Activated CD8-positive, alpha-beta memory T cell treated with anti-CD3 and anti-CD28 coated beads for 1 hour (primary cell): ENCODE measurements at places on chromosomes 4 and X.

- no peak for DNase-seq
Measured at GRCh38 chrX:5324546-5324945, 904.1 kb downstream of the NLGN4X start.

- DNase-seq: no peak
Measured at GRCh38 chr4:173525118-173526011, 4.7 kb downstream of the HAND2 start.

DNA sequence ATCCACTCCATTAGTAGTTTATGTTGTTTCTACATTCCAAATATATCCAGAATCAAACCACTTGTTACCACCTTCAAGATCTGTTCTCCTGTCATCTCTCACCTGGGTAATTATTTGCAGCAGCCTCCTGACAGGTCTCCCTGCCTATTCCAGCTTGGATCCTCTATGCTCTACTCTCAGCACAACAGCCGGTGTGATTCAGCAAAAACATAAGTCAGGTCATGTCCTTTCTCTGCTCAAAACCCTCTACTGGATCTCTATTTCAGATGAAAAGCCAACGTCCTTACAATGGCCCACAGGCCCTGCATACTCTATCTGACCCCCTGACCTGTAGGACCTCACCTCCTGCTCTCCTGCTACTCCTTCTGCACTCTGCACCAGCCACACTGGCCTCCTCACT lies 84.5 kb downstream of the NHSL2 start:
- DNase-seq: no peak

GRCh38 chr4:7823416-7823824 lies 116.2 kb downstream of the AFAP1 start:
- no peak for DNase-seq

- DNase-seq: no peak
Measured at GRCh38 chrX:65635822-65636221, 31.6 kb upstream of the MSN start.

- no peak for DNase-seq
Measured at GRCh38 chr4:128525992-128526630, 238.5 kb upstream of the PGRMC2 start.

DNA sequence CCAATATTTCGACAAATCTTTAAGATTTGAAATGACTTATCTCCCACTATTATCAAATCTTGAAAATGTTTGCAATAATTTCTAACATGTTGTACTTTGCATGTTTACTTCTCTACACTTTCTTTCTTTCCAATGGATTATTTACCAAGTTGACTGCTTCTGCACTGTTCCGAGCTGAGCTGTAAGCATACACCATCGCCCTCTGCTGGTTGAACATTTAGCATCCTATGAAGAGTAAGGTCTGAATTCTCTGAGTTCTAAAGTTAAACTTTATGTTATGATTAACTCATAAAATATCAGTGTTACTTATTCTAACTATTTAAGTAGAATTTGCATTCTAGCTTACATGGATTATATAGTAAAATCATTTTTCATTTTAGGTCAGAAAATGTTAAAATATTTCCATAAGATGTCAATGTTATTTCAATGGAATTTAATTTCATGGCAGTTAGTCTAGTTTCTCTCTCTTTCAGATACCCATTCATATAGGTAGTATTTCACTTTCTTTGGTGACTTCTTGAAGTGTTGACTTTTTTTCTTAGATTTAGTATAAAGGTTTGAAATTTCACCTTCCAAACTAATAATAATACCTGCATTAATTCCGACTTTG lies 137.4 kb downstream of the DKK2 start:
- DNase-seq: no peak

DNA sequence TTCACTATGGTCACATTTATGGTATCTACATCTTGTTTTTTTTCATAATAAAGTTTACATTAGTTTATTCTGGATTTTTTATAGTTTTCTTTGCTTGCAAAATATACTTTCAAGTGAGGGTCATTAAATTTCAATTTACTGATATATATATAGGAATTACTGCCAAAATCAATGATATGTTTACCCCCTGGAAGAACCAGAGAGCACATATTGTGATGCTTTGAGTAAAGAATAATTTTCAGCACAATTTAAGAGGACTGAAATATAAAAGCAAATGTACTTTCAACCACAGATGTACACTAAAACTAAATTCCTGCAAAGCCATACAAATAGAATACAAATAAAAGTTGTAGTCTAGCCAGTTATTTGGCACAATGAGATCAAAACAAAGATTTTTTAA lies 242.2 kb upstream of the PCDH18 start:
- DNase-seq: no peak

DNA sequence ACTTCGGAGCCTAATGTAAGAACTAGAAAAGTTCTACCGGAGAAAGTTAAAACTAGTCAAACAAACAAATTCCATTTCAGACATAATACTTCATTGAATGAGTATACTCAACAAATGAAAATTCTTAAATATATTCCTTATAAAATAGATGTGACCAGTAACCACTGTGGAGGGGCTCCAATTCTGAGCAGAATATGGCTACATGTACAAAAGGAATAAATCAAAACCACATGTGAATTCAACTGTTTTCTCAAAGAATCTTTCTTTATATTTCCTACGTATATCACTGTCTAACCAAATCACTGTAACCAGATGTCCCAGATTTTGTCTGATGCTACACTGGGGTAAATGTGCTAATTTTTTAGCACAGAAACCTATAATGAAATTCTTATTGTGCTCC lies 49.0 kb downstream of the HTN1 start:
- DNase-seq: no peak

GRCh38 chrX:13892856-13893255 lies 76.0 kb upstream of the GPM6B start:
- DNase-seq: no peak

DNA sequence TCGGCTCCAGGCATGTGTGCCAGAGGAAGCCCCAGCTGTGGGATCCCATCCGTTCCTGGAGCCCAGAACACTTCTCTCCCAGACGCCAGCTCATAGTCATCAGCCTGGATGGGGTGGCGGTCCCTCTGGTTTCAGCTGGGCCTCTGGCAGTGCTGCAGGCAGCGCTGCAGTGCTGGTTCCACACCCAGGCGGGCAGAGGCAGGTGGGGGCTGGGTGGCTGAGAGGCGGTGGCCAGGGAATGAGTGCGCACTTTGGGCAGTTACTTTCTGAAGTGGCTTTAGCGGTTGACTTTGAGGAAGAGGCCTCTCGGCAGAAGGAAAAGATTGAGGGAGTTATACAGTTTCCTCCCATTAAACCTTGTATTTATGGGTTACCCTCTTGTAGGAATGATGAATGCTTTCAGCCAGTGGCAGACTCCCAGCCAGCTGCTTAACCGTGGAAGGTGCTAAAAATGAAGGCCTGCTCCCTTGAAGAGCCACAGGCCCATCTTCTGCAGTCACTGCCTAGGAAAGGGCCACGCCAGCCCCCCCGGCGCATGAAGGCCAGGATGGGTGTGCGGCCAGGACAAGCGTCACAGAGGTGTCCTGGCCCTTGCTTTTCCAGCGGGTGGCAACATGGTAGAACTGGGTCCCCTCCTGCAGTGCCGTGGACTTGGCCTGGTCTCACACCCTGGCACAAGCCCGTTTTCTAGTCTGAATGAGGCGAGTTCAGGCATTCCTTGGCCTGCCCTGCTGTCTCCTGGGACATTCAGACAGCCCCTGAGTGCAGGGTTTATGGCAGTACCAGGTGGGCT lies 9.9 kb downstream of the TADA2B start:
- no peak for DNase-seq

- no peak for DNase-seq
Measured at GRCh38 chr4:138871555-138871875, 144.1 kb upstream of the NOCT start.

DNA sequence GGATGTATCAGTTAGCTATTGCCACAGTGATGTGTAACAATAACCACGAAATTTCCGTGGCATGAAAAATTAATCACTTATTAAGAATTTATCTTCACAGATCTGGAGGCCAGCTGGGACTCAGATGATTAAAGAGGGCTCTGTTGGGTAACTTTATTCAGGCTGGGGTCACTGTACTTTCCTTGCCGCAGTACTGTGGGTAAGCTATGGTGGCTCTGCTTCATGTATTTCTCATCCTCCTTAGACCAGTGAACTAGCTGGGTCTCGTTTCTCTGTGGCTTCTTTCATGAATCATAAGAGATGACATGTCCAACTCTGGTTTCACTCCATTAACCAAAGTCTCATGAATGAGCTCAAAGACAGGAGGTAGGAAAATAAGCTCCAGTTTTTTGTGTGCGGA lies 13.5 kb downstream of the TEX13B start:
- no peak for DNase-seq

- DNase-seq: no peak
Measured at GRCh38 chr4:4408576-4409335, 21.9 kb downstream of the NSG1 start.

DNA sequence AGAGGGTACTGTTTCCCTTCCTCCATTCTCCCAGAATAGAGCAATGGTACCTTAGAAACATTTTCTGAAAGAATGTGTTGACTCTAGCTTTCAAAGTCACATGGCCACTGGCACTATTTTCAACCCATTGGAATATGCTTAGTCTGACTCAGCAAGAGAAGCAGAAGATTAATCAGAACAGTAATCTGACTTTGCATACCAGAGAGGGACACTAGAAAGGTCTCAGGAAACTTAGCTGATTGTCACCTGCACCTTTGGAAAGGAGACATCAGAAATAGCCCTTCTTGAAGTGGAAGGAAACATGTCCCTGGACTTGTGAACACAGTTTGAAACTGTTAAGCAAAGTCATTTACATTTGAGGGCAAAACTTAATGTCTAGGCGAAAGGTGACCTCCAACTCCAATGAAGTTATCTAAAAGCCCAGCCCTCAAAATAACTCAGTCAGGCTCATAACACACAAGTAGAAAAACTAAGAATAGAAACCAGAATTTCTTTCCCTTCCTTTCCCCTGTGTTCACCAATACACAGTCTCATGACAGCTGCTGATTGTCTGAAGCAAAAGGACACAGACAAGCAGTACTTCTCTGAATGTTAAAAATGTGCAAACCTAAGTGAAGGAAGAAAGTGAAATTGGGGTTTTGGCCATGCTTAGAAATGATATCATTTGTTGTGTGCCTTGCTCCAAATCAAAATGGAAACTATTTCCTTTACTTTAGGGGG lies 270.8 kb downstream of the GRIA3 start:
- no peak for DNase-seq

- DNase-seq: no peak
Measured at GRCh38 chrX:67570839-67571238, 27.0 kb downstream of the AR start.

GRCh38 chr4:123649645-123650391 lies 253.2 kb downstream of the SPRY1 start:
- DNase-seq: no peak

DNA sequence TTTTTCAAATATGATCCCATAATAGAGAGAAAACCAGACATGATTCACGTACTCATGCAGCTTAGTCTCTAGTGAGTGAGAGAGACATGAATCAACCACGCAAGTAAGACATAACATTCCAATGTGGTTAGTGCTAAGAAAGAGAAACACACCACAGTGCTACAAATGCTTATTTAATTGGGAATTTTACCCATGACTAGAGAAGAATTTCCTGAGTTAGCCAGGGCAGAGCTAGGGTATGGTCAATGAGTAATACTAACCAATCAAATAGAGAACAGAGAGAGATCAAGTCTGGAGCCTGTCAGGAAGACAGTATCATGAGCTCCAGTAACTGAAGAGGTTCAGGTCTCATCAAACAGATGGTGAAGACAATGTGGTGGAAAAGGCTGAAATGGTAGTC lies 495.2 kb downstream of the PDGFC start:
- no peak for DNase-seq

DNA sequence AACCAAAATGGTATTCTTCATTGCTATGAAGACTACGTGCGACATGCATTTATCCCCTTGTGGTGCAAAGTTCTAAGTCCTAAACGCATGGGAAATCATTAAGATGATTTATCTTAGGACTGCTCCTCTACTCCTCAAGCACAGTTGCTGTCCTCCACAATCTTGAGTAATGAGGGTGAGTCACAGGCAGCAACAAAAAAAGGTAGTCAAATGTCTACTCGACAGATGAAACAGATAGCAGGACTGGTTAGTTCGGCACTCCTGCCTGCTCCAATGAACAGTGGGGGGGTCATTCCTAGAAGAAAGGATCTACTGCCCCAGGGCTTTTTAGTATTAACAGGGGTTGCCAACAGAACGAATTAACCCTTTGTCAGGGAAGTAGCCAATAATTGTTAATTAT lies 233.7 kb upstream of the FGF13 start:
- DNase-seq: no peak

GRCh38 chr4:161577579-161578301 lies 586.1 kb downstream of the FSTL5 start:
- no peak for DNase-seq

DNA sequence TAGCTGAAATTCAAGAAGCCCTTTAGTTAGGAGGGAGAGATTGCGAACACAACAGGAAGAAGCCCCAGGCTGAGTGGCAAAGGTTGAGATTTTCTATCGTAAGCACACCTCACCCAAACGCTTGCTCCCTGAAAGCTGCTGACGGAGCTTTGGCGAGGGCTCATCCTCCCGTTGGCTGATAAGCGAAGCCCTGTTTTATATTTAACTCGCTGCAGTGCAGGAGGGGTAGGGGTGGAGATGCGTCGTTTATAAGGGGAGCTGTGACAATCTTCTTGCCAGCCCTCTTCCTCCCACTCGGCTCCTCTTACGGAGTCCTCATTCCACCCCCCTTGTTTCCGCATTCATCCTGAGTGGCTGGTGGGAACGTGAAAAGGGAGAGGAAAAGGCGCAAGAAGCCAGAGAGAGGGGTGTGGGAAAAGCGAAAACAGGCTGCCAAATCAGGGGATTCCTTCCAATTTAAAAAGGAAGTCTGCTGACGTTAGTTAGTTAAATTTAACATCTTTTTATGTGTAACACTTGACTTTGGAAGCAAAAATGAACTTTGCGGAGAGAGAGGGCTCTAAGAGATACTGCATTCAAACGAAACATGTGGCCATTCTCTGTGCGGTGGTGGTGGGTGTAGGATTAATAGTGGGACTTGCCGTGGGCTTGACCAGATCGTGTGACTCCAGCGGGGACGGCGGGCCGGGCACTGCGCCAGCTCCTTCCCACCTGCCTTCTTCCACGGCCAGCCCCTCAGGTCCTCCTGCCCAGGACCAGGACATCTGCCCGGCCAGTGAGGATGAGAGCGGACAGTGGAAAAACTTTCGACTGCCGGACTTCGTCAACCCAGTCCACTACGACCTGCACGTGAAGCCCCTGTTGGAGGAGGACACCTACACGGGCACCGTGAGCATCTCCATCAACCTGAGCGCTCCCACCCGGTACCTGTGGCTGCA lies at the start of gene ENPEP:
ENPEP (plus strand) TSS at position 275 of the 938 bp plus-strand sequence; CDS start at position 535, 260 bp downstream.
- no peak for DNase-seq

GRCh38 chrX:104488811-104489210 lies 77.2 kb upstream of the IL1RAPL2 start:
- DNase-seq: no peak

DNA sequence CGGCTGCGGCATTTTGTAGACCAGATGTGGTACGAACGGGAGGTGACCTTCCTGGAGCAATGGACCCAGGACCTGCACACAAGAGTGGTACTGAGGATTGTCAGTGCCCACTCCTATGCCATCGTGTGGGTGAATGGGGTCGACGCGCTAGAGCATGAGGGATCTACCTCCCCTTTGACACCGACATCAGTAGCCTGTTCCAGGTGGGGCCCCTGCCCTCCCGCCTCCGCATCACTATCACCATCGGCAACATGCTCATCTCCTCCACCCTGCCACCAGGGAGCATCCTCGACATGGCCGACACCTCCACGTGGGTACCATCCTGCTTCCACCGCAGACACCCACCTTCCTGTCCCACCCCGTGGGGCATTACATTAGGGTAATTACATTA lies 46.2 kb downstream of the SMARCA5 start:
- DNase-seq: no peak
